CD4-positive, CD25-positive, alpha-beta regulatory T cell (primary cell): ENCODE measurements at places on chromosomes 1 and 21. TPM values are rescaled to one million over a fixed set of nuclear protein-coding genes. Genes with fewer than 3 reads are reported as not detected.

Gene GALNT2
- 15.8 TPM for total RNA-seq

- DNase-seq = no peak
These were observed 1.0 kb upstream of the MFN2 start for GRCh38 chr1:11979028-11979850.

DNA sequence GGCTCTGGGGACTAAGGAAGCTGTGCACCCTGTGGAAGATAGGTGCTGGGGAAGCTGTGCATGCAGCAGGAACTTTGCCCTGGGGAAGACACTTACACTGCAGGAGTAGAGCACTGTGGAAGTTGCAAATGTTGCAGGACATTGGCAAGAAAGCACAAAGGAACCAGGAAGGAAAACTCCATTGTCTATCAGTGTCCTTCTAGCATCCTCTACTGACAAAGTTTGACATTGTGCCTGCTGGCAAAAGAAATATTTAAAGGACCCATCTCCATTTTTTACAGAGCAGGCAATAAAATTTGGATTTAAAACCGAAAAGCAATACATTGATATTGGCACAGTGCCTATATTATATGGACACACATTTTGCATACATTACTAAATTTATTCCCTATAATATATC, 394.1 kb downstream of the PBX1 start:
- DNase-seq = no peak

GRCh38 chr1:150627826-150628410, 1.5 kb downstream of the ENSA start:
- no peak for DNase-seq

DNA sequence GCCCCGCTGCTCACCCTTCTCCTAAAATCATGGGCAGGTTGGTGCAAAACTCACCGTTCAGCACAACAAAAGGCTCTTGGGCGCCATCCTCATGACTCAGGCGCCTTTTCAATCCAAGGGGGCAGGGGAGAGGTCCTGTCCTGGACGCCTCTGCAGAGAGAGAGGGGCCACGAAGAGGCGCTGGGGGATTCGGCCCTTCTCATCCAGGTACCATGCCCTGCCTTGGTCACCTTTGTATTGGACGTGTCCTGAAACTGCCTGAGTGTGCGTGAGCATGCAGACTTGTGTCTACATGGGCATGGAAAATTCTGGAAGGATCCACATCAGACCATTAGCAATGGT, 53.5 kb downstream of the SLC37A1 start:
- no peak for DNase-seq

Gene HNRNPU
- total RNA-seq = 523 TPM

Gene FCRLB
- total RNA-seq = not detected

Gene KISS1
- 0.59 TPM for total RNA-seq
